ENCODE measurements at places on chromosomes 16 and 17. TPM values are rescaled to one million over a fixed set of nuclear protein-coding genes. Genes with fewer than 3 reads are reported as not detected.

DNA sequence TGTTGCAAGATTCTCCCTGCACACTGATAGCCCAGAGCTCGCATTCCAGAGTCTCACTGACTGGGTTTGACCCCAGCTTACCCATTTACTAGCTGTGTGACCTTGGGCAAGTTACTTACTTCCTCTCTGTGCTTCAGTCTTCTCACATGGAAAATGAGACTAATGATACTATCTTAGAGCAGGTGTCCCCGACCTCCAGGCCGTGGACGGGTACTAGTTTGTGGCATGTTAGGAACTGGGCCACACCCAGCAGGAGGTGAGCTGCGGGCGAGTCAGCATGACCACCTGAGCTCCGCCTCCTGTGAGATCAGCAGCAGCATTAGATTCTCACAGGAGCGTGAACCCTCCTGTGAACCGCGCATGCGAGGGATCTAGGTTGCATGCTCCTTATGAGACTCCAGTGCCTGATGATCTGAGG, 15.8 kb downstream of the ANKFY1 start:
- H3K27me3 ChIP-seq = no peaks in the 10 kb centered on the region
- peaks cover 33% of the 10 kb centered on the region for H3K4me1 ChIP-seq
- DNase-seq = no peak
- peak overlapping the region; percentile 100 for H3K27ac ChIP-seq
- H3K36me3 ChIP-seq = peaks cover 19% of the 10 kb centered on the region

GRCh38 chr17:61307905-61308886, 91.4 kb upstream of the TBX2 start:
- H3K36me3 ChIP-seq = no peaks in the 10 kb centered on the region
- H3K27ac ChIP-seq = no peak overlapping the region
- H3K4me1 ChIP-seq = peaks cover 32% of the 10 kb centered on the region
- H3K27me3 ChIP-seq = no peaks in the 10 kb centered on the region

GRCh38 chr17:56945938-56946505, 14.8 kb downstream of the COIL start:
- no peaks in the 10 kb centered on the region for H3K27me3 ChIP-seq
- H3K36me3 ChIP-seq = peaks cover 35% of the 10 kb centered on the region
- no peak overlapping the region for H3K4me3 ChIP-seq
- no peak for DNase-seq
- no peak overlapping the region for H3K27ac ChIP-seq
- no peaks in the 10 kb centered on the region for H3K4me1 ChIP-seq

GRCh38 chr17:34579979-34580684, 750 bp downstream of the TMEM132E start:
- H3K27me3 ChIP-seq = peaks cover 87% of the 10 kb centered on the region
- no peaks in the 10 kb centered on the region for H3K4me1 ChIP-seq
- peak overlapping the region; percentile 79 for H3K4me3 ChIP-seq
- H3K36me3 ChIP-seq = no peaks in the 10 kb centered on the region
- H3K27ac ChIP-seq = no peak overlapping the region
- no peak for DNase-seq

GRCh38 chr16:76932541-76933211, 258.3 kb upstream of the MON1B start:
- H3K4me1 ChIP-seq = no peaks in the 10 kb centered on the region
- no peaks in the 10 kb centered on the region for H3K27me3 ChIP-seq
- no peak overlapping the region for H3K4me3 ChIP-seq
- H3K27ac ChIP-seq = no peak overlapping the region
- no peaks in the 10 kb centered on the region for H3K36me3 ChIP-seq
- DNase-seq = no peak

DNA sequence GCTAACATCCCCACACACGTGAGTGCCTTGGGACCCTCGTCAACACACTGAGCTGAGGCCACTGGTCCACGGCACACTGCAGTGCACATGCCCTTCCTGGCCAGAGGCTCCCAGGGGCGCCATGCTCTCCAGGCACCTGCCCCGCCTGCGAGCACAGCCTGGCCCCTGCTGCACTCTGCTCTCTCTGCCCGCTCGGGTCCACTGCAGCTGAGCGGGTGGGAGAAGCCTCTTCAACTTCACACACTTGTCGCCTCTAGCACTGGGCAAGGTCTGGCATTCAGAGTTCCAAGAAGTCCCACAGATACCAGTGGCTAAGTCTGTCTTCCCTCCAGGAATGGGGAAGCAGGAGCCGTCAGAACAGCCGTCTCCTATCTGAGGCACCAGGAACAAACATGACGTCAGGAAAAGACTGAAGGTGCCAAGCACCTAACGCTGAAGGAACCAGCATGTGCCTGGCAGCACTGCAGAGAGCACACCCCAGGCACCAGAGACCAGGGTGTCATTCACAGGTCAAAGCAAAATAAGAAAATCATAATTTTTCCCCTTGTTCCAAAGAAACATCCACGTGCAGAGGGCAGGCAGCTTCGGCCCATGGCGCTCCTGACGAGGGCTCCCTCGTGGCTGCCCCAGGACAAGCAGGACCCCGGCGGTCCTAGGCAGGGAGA, 82.9 kb downstream of the ZNF778 start:
- H3K27me3 ChIP-seq = no peaks in the 10 kb centered on the region
- peak overlapping the region; percentile 86 for H3K27ac ChIP-seq
- H3K4me3 ChIP-seq = peak overlapping the region; percentile 39

GRCh38 chr16:80299416-80299815, 241.4 kb upstream of the DYNLRB2 start:
- H3K27me3 ChIP-seq = no peaks in the 10 kb centered on the region
- no peak overlapping the region for H3K4me3 ChIP-seq
- DNase-seq = no peak
- no peaks in the 10 kb centered on the region for H3K36me3 ChIP-seq
- no peak overlapping the region for H3K27ac ChIP-seq

- H3K27ac ChIP-seq = peak overlapping the region; percentile 85
- peaks cover 14% of the 10 kb centered on the region for H3K36me3 ChIP-seq
- no peak for DNase-seq
- H3K27me3 ChIP-seq = no peaks in the 10 kb centered on the region
- H3K4me3 ChIP-seq = peak overlapping the region; percentile 84
- H3K4me1 ChIP-seq = peaks cover 32% of the 10 kb centered on the region
These were observed 2.3 kb downstream of the NAT9 start for GRCh38 chr17:74773871-74774286.

GRCh38 chr16:58062821-58063220, 37.3 kb downstream of the MMP15 start:
- H3K4me3 ChIP-seq = no peak overlapping the region
- no peak for DNase-seq
- peaks cover 12% of the 10 kb centered on the region for H3K4me1 ChIP-seq

DNA sequence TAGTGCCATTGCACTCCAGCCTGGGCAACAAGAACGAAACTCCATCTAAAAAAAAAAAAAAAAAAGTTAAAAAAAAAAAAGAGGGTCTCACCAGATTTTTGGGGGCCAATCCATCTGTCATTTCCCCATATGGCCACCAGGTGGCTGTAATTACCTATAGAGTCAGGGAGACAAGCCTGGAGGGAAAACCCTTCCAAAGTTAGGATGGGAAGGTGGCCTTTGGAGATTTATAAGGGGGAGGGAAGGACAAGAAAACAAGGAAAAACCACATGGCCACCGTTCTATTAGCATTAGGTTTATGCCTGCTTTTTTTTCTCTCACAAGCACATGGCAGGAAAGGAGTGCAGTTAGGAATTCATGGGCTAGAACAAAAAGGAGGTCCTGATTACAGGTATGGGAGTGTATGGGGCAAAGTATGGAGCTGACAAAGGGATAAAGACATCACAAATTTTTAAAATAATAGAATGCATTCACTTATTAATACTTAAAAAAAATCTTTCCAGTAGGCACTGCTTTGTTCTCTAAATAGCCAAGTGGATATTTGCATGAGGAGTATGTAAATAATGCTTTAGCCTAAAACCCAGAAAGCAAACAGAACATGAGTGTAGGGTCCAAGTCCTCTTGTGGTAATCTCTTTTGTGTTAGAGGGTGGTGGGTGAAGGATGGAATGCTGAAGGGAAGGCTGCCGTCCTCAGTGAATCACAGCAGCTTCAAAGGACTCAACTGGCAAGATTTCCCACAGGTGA, 5.1 kb downstream of the CYB5D1 start:
- H3K27ac ChIP-seq = peak overlapping the region; percentile 54
- H3K27me3 ChIP-seq = no peaks in the 10 kb centered on the region
- peaks cover 28% of the 10 kb centered on the region for H3K4me1 ChIP-seq
- no peak for DNase-seq
- peaks cover 31% of the 10 kb centered on the region for H3K36me3 ChIP-seq
- H3K4me3 ChIP-seq = no peak overlapping the region

DNA sequence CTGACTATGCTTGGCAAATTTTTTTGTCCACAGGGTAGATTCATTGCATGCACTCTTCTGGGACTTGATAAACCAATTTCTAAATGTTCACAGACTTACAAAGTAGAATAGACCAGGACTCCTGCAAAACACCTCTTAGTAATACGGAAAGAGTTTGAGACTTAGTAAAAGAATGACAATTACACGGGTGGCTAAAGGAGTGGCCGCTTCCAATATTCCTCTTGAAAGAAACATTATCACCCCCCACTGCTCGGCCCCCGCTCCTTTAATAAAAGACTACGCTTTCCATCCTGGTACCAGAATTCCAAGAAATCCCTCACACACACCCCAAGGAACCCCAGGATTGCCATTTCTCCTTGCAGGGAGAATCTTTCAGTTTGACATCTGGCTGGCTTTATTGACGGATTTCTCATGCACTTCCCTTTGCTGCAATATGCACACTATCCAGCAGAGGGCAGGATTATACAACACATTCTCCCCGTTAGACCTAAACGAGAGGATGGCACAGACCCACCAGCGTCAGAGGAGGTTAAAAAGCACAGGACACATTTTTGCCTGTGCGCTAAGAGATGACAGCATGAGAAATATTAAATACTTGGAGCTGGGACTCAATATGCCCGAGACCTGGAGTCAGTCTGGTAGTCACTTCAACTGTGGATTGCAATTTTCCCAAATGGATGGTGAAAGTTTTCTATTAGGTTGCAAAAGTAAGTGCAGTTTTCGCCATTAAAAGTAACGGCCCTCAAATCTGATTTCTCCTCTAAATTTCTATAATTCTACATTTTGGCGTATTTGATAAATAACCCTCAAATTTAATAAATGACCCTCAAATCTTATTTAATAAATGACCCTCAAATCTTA, 46.6 kb upstream of the NUDT7 start:
- peak; percentile 74 for DNase-seq
- H3K27ac ChIP-seq = no peak overlapping the region
- H3K4me3 ChIP-seq = no peak overlapping the region
- no peaks in the 10 kb centered on the region for H3K36me3 ChIP-seq

DNA sequence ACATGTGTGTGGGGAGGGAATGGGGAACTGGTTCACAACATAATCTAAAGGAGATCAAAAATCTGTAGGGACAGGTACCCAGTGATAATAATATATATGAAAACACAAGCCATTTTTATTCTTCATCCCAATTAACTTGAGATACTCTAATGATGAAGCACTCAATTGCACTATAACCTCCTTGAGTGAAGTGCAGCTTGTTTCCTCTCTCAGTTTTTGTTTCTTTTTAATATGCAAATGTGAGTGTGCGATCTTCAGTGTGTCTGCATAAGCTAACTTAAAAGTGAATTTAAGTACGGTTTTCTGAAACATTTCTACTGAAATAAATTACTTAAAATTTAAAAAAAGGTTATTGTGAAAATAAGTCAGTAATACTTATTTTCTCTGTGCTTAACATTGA, 623.5 kb downstream of the CDH11 start:
- no peak for DNase-seq
- H3K4me1 ChIP-seq = no peaks in the 10 kb centered on the region
- H3K4me3 ChIP-seq = no peak overlapping the region
- no peak overlapping the region for H3K27ac ChIP-seq
- no peaks in the 10 kb centered on the region for H3K36me3 ChIP-seq
- no peaks in the 10 kb centered on the region for H3K27me3 ChIP-seq

GRCh38 chr16:68539711-68540239, 684 bp downstream of the ZFP90 start:
- peak overlapping the region; percentile 73 for H3K27ac ChIP-seq
- DNase-seq = no peak
- H3K36me3 ChIP-seq = peaks cover 55% of the 10 kb centered on the region
- H3K4me1 ChIP-seq = peaks cover 11% of the 10 kb centered on the region
- no peaks in the 10 kb centered on the region for H3K27me3 ChIP-seq

GRCh38 chr17:72560303-72561247, 439.8 kb downstream of the SOX9 start:
- no peak for DNase-seq
- H3K4me3 ChIP-seq = peak overlapping the region; percentile 65
- no peaks in the 10 kb centered on the region for H3K27me3 ChIP-seq
- H3K36me3 ChIP-seq = peaks cover 10% of the 10 kb centered on the region
- H3K27ac ChIP-seq = peak overlapping the region; percentile 80

DNA sequence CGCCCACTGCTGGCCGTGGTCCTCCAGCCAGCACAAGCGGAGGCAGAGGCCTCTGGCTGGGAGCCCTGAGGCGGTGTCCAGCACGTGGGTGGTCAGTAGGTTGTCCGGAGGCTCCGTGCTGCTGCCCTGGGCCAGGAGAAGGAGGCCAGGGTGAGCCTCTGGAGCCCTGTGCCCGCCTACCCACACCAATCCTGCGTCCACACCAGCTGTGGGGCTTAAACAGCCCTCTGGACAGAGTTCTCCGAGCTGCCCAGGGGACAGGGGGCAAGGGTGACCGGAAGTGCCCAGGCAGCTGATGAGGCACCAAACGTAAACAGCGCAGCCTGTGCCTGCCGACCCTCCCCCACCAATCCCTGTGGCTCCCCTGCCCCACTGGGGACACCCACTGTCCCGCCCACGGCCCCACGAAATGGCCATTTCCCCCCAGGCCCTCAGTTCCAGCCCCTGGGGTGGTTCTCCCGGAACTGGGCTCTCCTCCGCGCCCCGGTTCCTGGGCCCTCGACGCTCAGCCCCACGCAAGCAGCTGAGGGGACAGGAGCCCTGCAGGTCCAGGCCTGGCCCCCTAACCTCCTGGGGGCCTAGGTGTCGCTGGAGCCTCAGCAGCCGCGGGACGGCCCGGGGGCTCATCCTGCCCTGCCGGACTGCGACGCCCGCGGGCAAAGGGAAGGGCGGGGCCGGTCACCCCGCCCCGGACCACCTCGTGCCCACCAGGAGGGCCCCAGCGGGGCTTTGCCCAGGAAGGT, 27.9 kb upstream of the DBNDD1 start:
- DNase-seq = no peak
- peak overlapping the region; percentile 75 for H3K4me3 ChIP-seq

GRCh38 chr16:87380881-87381280, 2.7 kb downstream of the FBXO31 start:
- peak overlapping the region; percentile 40 for H3K27ac ChIP-seq
- DNase-seq = no peak

The RAB11FIP3 gene
- 43.4 TPM for total RNA-seq

The HSD17B1 gene
- 2.7 TPM for total RNA-seq

The CCL8 gene
- not detected for total RNA-seq

The NPIPB8 gene
- total RNA-seq = not detected

The TBC1D3I gene
- 0.24 TPM for total RNA-seq

The GNGT2 gene
- 0.34 TPM for total RNA-seq

The NPIPB2 gene
- 7.5 TPM for total RNA-seq

The DLX4 gene
- total RNA-seq = 10.4 TPM

The TAT gene
- total RNA-seq = 0.14 TPM

The SMIM36 gene
- total RNA-seq = not detected

The ARHGAP27 gene
- 56.2 TPM for total RNA-seq

All from type B pancreatic cell (in vitro differentiated cells).